NCI-H526 (cell line): ENCODE measurements at places on chromosomes 12 and 14.

DNA sequence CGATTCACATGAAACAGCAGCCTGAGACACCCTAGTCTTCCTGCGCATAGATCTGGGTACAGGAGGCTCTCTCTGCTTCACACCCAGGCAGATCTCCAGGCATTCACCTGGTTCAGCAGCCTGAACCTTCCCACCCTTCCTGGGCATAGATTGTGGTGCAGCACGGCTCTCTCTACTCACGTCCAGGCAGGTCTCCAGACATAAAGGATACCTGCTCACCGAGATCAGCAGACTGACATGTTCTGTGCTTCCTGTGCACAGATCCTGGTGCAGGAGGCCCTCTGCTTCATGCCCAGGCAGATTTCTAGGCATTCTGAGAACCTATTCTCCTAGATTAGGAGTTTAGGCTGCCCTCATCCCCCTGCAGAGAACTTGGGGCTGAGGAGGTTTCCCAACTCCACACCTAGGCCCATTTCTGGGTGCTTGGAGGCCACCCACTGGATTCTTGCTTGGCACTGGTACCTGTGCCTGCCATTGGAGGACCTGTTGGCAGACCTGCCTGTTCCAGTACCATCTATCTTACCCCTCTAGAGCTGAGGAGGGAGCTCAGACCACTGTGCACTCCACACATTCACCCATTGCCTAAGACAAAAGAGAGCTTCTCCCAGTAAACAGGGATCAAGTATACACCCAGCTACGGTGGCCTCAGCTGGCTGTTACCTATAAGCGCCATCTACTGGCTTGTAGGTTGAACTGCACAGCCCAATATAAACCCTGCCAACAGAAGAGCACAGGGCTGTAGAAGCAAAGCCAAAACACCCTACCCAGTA lies 28.0 kb upstream of the GARIN6 start:
- peak; percentile 2 for DNase-seq

GRCh38 chr14:103185051-103186029 lies 62.1 kb downstream of the TNFAIP2 start:
- peak; percentile 44 for DNase-seq

DNA sequence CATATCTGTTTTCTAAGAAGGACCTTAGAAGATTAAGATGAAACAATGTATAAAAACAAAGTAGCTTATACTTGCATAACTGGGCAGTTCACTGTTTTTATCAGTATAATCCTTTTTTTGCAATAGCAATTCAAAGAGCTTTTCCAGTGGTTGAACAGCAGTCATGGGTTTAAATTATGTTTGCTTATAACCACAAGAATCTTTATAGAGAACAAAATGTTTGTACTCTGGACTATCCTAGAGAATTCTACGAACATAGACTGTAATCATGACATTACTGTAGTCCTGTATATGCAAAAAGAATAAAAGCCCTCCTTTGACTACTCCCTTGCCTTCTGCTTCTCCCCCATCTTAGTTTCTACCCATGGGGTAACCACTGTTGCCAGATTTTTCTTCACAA lies 5.7 kb downstream of the FAM177A1 start:
- no peak for DNase-seq

- DNase-seq = peak; percentile 6
Observed at GRCh38 chr14:28608851-28609828, 157.4 kb upstream of the FOXG1 start.

GRCh38 chr14:92880351-92880750 lies 42.6 kb upstream of the CHGA start:
- no peak for DNase-seq

- DNase-seq = no peak
Observed at GRCh38 chr12:106415134-106415533, 57.6 kb downstream of the POLR3B start.

GRCh38 chr14:69696204-69696527 lies 70.8 kb upstream of the SRSF5 start:
- DNase-seq = no peak

GRCh38 chr12:58211211-58211610 lies 269.8 kb downstream of the ATP23 start:
- DNase-seq = no peak

GRCh38 chr12:1828856-1829255 lies 8.5 kb downstream of the LRTM2 start:
- no peak for DNase-seq

DNA sequence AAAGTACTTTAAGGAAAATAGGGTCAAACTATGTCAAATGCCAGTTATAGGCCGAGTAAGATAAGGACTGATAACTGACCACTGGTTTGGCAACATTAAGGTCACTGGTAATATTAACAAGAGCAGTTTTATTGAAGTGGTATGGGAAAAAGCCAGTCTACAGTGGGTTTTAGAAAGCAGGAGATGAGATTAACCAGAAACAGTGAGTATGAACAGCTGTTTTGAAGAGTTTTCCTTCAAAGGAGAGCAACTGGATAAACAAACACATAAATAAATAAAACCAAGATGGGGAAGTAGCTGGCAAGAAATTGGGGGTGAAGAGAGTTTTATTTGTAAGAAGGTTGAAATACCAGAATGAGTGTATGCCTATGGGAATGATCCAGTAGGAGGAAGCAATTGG lies 30.3 kb downstream of the KITLG start:
- no peak for DNase-seq

DNA sequence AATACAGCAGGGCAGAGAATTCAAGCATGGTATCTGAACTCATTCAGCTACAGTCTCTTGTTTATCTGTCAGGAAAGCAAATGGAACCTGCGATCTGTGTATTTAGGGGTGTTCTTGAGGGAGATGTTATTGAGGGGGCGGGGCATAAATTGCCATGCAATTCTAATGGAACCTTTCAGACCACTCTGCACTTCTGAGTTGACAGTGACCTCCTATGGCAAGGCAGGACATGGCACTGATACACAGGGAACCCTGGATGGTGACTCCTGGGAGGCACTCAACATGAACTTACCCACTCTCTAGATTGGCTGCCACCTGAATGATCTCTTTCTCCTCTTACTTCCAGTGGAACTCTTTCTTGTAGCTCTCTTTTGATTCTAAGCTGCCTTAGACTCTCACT lies 787.3 kb downstream of the VRK1 start:
- no peak for DNase-seq

- DNase-seq = no peak
Observed at GRCh38 chr14:22564463-22564862, 24.6 kb downstream of the DAD1 start.

DNA sequence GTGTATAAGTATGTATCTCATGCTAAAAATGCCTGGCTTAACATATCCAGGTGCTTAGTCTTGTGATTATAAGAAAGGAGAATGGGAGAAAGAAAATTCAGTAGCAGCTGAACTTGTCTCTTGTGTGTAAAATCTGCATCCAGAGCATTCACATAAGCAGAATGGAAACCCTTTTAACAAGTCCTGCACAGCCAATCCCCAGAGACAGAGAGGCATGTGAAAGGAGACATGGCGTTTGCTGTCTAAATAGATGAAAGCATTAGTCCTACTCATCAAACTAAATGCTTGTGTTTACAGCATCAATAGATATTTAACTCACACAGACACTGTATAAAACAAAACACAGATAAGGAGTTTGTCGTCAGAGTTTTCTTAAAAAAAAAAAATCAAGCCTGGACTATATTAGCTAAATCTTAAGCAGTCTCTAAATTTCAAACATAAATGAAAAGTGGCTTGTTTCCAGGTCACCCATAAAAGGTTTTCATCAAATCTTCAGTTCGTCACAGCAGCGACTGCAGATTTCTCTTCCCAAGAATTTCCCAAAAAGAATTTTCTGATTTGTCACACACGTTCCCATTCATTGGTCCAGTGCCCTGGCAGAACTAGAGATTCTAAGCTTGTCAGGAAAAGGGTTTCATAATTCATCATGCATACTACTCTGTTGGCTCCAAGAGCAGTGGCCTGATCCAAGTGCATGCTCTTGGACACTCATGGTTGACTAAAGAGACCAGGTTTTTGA lies 249.2 kb downstream of the BTG1 start:
- no peak for DNase-seq

DNA sequence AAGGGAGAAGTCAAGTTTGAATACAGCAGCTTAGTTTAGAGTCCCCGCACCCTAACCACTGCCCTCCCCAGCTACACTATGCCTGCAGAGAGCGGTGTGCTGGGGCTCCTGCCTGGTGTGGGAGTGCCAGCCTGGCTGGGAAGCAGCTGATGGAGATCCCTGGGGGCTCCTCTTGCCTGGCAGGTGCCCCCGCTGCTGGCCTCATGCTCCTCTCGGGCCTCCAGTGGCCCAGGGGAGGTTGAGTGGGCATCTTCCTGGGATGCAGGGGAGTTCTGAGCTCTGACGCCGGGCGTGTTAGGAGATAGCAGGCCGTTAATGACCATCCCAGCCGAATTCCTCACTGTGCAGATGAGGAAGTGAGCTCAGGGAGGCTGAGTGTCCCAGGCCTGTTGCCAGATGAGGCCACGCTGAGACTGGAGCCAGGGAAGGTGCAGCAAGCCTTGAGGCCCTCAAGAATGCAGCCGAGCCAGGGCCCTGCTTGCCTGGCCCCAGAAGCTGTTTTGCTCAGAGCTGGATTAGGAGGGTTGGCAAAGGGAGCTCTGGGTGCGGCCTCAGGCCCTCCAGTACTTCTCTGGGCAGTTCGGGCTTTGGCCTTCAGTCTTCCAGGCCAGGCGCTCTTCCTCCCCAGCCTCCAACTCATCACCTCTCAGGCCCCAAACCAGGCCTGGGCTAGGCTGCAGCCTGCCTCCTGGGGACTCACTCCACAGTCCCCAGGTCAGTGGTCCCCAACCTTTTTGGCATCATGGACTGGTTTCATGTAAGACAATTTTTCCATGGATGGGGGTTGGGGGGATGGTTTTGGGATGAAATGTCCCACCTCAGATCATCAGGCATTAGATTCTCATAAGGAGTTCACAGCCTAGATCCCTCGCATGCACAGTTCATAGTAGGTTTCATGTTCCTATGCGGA lies 6.6 kb upstream of the CYP46A1 start:
- no peak for DNase-seq

DNA sequence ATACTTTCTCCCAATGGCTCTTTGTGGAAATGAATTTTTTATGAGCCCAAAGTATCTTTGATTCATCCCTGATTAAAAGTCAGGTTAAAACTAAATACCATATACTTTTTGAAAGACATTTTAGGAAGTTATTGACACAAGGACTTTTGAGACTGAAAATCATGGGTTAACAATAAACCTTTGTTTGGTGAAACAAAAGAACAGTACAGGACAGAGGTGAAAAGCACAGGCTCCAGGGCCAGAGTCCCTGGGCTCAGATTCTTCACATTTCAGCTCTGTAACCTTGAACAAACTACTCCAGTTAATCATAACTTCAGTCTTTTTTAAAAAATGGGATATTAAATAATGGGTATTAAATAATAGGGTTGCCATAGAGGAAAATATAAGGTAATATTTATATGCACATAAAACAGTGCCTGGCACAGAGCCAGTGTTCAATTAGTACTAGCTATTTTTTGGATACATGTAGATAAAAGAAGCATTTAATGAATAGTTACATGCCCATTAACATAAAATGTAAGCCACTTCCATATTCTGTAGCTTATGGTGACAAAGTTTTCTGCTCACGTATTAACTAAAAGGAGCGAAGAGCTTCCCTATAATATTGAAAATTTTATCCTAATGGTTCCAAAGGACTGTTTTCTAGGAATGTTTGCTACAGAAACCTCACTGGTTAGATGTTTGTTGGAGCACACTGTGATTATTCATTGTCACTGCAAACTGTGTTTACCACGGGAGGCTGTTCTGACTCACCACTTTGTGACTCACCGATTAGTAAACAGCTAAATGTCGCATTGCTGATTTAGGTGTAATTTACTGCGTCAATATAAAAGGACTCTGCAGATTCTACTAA lies 255.4 kb downstream of the DAD1 start:
- no peak for DNase-seq

DNA sequence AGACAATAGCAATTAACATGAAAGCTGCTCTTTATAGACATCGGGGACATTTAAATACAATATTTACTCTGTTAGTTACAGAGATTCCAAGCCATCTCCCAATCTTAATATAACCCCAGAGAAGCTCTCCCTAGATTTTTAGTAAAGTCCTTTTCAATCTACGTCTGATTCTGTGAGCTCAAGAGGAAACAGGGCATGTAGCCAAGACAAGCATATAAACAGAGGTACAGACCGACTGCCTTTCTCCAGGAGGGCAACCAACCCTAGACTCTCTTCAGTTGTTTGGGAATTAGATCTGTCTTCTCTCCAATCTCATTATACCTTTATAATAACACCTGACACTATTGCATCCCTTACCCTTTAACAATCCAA lies 57.4 kb downstream of the TMTC1 start:
- no peak for DNase-seq

GRCh38 chr12:111578276-111578970 lies 20.7 kb downstream of the ATXN2 start:
- no peak for DNase-seq

GRCh38 chr12:131903270-131904255 lies 9.1 kb downstream of the ULK1 start:
- DNase-seq = no peak

GRCh38 chr12:89349814-89350213 lies 2.5 kb downstream of the DUSP6 start:
- DNase-seq = peak; percentile 64

DNA sequence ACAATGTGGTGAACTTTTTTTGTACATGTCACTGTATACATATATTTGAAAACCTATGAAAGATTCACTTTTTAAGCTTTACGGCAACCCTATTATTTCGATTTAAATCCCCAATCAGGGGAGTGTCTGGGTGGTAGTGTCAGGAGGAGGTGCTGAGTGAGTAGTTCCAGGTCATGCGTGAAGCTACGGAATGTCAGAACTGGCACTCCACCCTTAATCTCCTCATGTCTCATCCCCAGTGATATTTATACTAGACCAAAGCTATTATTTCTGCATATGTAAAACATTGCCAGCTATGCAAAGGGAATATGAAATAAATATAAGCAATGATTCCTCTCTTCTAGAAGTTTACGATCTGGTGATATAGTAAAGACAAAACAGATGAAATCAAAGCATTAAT lies 12.3 kb downstream of the NR1H4 start:
- DNase-seq = peak; percentile 14

DNA sequence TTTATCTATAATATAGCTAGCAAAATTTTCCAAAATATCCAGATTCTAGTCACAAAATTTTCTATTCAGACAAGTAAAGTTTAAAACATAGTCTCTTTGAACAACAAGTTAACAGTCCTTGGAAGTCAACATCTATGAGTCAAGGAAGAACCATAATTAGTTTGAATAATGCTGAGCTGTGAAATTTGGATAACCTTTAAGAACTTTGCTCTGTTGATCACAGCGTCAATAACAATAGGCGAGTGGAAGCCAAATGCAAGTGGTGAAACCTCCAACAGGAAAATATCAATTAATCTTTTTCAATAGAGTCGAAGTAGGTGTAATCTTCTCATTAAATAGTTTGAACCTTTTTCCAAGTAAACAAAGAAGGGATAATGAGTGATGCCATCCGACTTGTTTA lies 466.6 kb downstream of the FOXG1 start:
- no peak for DNase-seq

- no peak for DNase-seq
Observed at GRCh38 chr14:58724206-58724605, 86.4 kb downstream of the DACT1 start.

DNA sequence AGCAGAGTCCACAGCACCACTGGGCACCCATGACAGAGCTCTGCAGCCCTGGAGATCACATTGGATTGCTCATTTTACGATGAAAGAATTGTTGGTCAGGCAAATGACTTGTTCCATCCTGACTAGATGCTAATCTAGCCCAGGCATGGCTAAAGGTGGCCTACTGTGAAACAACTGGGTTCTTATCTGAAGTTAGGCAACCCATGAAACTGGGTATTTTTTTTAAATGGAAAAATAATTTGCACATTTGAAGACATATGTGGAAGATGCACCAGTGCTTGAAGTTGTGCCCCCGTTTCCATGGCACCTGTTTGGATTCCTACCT lies 8.3 kb downstream of the PYGL start:
- DNase-seq = no peak

- peak; percentile 28 for DNase-seq
Observed at GRCh38 chr12:12983420-12984035, 16.5 kb downstream of the HEBP1 start.
